ENCODE measurements at places on chromosomes 4 and X.

GRCh38 chr4:41133454-41134018, 80.8 kb downstream of the APBB2 start:
- no peak for DNase-seq

DNA sequence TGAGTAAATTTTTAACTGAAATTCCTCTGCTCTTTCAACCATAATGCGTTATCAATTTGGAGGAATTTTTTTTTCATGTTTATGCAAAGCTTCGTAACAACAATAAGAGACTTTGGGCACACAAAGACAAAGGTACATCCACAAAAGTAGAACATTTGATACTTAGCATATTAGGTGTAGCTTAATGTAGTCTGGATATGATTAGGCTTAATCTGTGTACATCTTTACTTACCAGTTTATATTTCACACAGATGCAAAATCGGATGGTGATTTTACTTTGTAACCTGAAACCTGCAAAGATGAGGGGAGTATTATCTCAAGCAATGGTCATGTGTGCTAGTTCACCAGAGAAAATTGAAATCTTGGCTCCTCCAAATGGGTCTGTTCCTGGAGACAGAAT, 20.3 kb downstream of the AIMP1 start:
- no peak for DNase-seq

GRCh38 chrX:47558436-47558835, 2.6 kb upstream of the ARAF start:
- no peak for DNase-seq

DNA sequence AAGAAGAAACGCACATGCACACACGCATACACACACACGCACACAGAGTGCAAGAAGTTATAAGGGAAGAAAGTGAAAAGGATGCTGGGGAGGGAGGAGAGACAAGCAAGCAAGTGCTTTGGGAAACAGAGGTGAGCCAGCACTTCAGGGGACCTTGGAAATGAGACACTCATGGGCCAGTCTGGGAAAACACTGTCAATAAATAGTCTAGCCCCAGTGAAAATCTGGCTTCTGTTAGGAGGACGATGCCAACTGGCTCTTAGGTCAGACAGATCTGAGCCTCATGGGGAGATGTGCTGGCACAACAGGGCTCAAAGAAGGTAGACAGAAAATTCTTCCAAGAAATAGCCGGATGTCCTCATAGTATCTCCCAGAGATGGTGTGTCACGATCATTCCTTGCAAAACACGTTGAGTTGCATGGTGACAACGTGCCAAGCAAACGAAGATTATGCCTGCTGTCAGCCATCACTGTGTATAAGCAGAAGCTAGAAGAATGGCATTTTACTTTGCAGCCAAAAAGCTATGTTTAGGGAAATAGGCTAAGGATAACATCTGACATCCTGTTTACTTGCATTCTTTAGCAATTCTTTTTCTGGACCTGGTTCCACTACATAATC, 557 bp upstream of the ARHGEF6 start:
- no peak for DNase-seq

DNA sequence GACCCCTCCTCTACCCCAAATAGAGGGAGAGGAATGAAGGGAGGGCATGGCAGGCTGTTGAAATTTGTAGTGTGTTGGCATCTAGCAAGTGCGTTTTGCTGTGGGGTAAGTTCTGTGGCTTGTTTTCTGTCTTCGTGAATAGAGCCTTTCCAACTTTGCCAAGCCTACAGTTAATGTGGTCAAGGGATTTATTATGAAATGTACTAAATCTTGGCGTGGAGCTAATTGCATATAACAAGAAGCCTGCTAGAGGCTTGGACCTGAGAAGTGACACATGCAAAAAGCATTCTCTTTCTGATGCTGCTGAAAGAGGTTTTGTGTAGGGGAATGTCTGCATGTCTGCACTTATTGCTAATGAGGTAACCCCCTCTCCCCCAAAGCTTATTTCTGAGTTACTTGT, 132.2 kb downstream of the BMPR1B start:
- no peak for DNase-seq

DNA sequence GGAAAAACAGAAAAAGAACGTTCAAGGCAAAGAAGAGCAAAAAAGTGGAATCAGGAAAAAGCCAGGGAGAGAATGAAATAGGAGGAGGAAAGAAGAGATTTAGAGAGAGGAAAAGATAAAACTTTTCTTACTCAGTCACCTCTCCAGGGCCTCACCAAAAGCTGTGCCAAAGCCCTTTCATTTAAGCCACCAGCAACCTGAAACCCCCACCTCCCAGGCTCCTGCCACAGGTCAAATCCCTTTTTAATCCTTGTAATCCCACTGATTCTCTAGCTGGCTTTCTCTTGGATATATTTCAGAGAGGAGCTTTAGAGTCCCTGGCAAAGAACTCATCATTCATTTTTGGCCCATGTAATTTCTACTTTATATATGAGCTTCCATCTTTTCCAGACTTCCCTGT, 25.7 kb upstream of the XIAP start:
- DNase-seq = no peak

GRCh38 chrX:17484592-17484991, 109.6 kb downstream of the NHS start:
- no peak for DNase-seq

- no peak for DNase-seq
Measured at GRCh38 chr4:113012786-113013185, 36.7 kb upstream of the ANK2 start.

DNA sequence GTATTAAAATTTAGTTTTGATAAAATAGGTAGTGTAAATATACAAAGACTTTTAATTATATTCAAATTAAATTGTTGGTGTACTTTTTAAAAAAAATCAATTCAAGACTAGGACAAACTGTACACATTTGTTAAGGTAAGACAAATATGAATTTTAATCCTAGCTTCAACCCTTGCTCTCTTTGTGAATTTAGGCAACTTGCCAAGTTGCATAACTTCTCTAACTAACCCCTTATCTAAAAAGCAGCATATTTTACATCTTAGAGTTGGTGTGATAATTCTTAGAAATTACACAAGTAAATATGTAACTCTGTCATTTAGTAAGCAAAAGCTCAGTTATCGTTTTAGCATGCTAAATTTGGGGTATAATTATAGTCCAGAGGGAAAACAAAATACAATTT, 78.1 kb upstream of the FSTL5 start:
- DNase-seq = no peak

DNA sequence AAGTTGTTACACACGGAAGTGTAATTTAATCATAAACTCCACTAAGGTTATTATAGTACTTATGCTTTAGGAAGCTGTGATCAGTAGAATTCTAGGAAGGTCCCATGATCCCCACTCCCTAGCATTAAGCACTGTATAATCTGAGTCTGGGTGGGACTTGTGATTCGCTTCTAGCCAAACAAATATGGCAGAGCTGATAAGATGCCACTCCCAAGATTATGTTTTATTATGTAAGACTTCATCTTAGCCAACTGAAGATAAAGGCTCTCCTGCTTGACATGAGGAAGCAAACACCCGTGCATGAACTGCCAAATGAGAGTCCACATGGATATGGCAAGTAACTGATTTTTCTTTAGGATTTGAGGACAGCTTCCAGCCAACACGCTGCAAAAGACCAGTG, 186.4 kb upstream of the NDST3 start:
- DNase-seq = no peak

DNA sequence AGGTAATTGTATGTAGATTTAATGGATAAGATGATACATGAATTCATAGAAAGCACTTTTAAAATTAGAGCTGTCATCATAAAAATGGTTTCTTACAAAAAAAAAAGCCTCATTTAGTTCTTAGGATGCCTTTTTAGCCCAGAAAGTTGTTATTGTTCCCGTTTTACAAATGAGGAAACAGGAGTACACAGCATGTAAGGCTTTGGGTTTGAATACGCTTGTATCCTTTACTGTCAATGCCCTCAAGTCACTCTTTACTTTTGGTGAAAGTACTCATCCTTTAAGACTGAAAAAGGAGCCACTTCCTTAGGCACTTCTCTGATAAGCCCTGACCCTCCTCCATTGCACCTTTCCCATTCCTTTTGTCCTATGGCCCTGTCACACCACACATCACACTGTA, 4.9 kb downstream of the EREG start:
- no peak for DNase-seq

DNA sequence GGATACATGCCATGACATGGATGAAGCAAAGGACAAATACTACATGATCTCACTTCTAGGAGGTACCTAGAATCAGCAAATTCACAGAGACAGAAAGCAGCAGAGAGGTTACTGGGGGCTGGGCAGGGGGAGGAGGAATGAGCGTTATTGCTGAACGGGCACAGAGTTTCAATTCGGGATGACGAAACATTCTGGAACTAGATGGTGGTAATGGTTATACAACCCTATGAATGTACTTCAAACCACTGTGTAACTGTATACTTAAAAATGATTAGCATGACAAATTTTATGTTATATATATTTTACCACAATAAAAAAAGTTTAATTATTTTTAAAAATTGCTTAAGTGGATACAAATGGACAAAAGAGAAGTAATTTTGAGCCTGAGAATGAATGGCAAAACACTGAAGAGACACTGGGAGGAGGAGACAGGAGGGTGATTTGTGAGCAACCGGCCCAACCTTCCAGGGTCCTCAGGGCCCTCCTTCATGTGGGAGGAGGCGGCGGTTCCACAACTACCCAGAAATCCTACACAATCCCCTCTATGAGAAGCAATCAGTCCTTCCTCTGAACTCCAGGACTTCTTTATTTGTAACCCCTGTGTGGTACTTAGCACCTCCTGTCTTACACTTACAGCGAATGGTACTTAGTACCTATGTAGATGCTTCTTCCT, 14.1 kb downstream of the ACSL1 start:
- no peak for DNase-seq

- no peak for DNase-seq
Measured at GRCh38 chr4:86286726-86287125, 73.1 kb downstream of the MAPK10 start.

GRCh38 chr4:120844528-120844921, 78.0 kb downstream of the PRDM5 start:
- DNase-seq = no peak

GRCh38 chrX:66684196-66684595, 45.3 kb upstream of the EDA2R start:
- DNase-seq = no peak

GRCh38 chr4:159279084-159279483, 176.2 kb downstream of the RAPGEF2 start:
- DNase-seq = no peak

GRCh38 chrX:119516157-119516702, 48.0 kb downstream of the SLC25A5 start:
- DNase-seq = no peak

DNA sequence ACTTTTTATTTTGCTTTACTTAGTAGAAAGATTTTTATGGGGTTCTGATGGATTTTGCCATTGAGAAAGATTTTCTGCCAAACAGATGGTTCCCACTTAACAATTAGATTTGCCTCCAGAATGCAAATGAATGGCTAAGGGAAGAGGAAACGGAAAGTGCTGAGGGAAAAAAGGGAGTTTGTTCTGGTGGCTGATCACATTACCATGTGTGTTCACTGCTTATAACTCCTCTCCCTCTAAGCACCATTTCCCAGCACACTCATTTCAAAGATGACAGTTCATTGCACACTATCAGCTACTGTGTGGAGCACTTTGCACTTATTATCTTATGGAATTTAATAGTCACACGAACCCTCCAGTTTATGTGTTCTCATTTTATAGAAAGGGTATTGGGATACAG, 68.0 kb upstream of the GRID2 start:
- no peak for DNase-seq

DNA sequence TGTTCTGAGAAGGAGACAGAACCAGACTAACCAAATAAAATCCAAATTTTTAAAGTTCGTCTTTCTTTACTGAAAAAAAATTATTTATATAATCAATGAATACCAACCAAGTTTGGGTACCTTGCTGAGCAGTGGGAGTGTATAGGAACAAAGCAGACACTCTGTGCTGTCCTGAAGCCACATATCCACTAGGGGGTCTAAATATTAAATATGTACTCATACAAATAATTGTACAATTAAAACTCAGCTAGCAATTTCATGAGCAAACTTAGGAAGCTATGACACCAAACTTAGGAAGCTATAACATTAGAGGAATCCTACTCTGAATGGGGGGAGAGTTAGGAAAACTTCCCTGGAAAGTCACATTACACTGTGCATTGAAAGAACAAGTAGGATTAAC, 582.0 kb upstream of the EPHA5 start:
- DNase-seq = no peak

DNA sequence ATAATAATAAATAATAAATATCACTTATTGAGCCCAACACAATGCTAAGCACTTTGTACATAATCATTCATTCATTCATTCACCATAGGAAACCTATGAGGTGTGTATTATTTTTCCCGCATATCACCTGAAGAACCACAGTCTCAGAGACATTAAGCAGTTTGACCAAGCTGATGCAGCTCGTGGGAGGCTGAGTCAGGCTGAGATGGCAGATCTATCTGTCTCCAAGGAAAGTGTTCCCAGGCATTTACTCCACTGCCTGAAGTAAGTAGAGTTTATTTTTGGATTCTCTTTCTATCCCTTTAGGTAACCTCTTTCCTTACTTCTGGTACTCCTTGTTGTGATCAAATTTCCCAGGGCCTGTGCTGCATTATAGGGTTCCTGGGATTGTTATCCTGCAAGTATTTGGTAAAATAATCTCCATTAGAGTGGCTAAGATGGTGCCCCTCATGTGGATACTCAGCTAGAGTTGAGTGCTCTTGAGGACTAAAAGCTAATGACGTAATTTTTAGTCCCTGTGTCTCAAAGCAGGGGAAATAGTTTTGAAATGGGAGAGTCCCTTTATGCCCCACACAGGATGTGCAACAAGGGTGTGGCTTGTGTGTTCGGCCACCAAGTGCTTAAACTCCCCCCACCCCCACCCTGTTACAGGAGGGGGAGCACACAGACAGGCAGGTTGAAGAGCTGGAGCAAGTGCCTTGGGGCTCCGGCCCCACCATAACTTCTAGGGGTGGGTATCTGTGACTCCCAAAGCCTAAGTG, 467.0 kb downstream of the STIM2 start:
- DNase-seq = no peak

GRCh38 chr4:37653601-37654000, 32.6 kb downstream of the RELL1 start:
- no peak for DNase-seq

GRCh38 chrX:24002792-24003191, 24.2 kb downstream of the KLHL15 start:
- DNase-seq = no peak

DNA sequence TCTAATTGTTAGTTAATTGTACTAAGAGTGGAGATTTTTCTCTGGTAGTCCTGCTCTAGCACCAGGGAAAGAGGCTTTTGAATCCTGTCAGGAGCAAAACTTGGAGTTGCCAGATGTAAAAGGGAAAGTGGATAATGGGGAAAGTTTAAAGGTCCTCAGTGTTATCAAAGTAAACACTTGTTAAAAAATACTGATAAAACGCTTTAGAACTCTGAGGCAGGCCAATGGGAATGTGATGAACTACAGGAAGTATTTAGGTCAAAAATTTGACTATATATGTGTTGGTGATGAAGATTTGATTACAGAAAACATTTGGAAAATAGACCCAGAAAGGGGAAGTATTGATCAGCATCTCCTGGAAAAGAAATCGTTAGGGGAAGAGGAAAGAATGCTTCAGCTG, 32.8 kb downstream of the SERPINA7 start:
- no peak for DNase-seq
